AG04449 (cell line): ENCODE measurements at places on chromosomes 6 and 20.
A peak's percentile ranks its signal among the peaks of the same experiment; 100 is the strongest.

- no peak for DNase-seq
Observed at GRCh38 chr20:47139934-47140535, 216.5 kb downstream of the ZMYND8 start.

DNA sequence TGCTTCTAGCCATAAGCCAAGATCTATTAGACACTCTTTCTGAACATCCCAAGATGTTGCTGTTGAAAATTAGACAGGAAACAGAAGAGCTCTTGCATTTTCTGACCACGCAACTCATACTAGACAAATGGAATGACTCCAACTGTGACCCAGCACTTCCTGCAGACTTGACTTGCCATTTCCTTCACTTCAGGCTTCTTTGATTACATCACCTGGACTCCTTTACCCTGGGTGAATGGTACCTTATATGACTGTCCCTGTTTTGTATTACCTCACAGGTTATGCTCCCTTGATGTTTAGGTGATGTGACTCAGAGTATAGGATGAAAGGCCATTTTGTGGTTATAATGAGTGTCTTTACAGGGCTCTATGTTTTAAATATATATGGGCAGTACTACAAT is 236.1 kb downstream of the BMP2 start:
- DNase-seq: no peak

- DNase-seq: no peak
Observed at GRCh38 chr6:47321577-47321976, 11.9 kb upstream of the TNFRSF21 start.

- no peak for DNase-seq
Observed at GRCh38 chr6:85975957-85976356, 333.3 kb upstream of the SYNCRIP start.

- DNase-seq: no peak
Observed at GRCh38 chr6:24931296-24931695, 4.5 kb downstream of the RIPOR2 start.

- no peak for DNase-seq
Observed at GRCh38 chr20:1786486-1786885, 108.7 kb upstream of the SIRPA start.

- peak; percentile 85 for DNase-seq
Observed at GRCh38 chr6:53042112-53042511, 23.1 kb upstream of the FBXO9 start.

- no peak for DNase-seq
Observed at GRCh38 chr20:39291301-39291700, 329.2 kb downstream of the DHX35 start.

GRCh38 chr6:79599725-79600259 is 31.3 kb upstream of the SH3BGRL2 start:
- DNase-seq: no peak

- DNase-seq: no peak
Observed at GRCh38 chr6:143117108-143117507, 56.4 kb downstream of the AIG1 start.

DNA sequence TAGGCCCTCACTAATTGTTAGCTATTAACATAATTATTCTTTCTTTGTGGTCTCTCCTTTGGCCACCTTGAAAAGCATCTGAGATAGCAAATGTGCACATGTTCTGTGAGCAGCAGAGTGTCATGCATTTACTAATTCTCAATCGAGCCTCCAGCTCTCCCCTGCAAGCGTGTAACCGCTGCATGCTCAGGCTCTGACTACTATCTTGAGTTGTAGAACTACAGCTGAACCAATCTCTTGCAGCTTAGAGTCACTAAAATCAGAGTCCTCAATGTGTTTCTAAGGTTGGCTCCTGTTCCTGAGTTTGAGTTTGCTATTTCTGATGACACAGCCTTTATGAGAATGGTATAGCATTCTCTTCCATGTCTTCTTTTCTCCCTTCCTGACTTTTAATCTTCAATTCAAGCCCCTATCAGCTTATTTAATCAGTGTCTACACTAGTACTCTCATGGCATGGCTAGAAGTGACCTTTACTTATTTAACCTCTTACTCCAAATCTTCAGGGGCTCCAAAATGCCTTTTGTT is 65.5 kb downstream of the PPP1R3G start:
- DNase-seq: no peak

GRCh38 chr6:35154262-35154661 is 13.1 kb upstream of the TCP11 start:
- no peak for DNase-seq

GRCh38 chr6:88705601-88706000 is 257.8 kb downstream of the RNGTT start:
- no peak for DNase-seq

- no peak for DNase-seq
Observed at GRCh38 chr6:158843751-158844683, 24.8 kb upstream of the EZR start.

GRCh38 chr20:56631990-56632327 is 2.9 kb downstream of the TFAP2C start:
- no peak for DNase-seq

GRCh38 chr6:74447013-74447412 is 751.0 kb downstream of the CD109 start:
- no peak for DNase-seq

DNA sequence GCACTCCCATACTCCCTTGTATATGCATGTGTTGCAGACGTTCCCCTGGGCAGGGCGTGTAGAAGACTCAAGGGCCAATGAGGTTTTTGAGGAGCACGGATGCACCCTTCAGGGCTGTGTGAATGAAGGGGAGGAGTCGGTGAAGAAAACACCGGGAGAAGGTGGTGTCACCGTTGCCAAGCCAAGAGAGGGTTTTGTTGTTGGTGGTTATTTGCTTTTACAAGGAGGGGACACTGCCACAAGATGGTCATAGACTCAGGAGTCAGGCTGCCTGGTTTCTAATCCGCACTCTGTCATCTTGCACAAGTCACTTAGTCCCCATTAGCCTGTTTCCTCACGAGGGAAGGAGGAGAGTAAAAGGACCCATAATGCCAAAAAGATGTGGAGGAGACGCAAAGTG is 124.0 kb downstream of the PXDC1 start:
- no peak for DNase-seq

DNA sequence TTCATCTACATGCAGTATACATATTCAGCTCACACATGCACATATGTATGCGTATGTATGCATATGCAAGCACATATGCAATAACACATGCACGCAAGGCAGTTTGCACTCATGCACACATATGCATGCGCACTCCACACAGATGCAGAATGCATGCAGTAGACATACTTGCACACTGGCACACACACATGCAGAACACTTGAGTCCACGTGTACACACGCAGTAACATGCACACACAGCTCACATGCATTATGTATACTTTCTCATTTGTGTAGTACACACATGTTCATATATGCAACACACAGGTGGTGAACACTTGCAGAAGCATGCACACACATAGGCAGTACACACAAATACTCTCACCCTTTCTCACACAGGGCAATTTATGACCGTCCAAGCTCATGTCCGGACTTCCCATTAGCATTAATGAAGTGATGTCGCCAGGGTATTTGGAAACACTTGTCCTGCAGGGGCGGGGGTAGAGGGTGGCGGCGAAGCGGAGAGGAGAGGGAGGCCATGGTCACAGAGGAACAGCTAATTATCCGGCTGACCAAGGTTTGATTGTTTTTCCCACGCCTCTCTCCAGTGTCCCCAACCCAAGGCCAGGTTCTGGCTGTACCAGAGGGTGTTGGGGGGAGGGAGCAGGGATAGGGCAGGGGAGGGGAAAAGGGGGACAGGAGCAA is 91.3 kb downstream of the VEGFA start:
- no peak for DNase-seq

DNA sequence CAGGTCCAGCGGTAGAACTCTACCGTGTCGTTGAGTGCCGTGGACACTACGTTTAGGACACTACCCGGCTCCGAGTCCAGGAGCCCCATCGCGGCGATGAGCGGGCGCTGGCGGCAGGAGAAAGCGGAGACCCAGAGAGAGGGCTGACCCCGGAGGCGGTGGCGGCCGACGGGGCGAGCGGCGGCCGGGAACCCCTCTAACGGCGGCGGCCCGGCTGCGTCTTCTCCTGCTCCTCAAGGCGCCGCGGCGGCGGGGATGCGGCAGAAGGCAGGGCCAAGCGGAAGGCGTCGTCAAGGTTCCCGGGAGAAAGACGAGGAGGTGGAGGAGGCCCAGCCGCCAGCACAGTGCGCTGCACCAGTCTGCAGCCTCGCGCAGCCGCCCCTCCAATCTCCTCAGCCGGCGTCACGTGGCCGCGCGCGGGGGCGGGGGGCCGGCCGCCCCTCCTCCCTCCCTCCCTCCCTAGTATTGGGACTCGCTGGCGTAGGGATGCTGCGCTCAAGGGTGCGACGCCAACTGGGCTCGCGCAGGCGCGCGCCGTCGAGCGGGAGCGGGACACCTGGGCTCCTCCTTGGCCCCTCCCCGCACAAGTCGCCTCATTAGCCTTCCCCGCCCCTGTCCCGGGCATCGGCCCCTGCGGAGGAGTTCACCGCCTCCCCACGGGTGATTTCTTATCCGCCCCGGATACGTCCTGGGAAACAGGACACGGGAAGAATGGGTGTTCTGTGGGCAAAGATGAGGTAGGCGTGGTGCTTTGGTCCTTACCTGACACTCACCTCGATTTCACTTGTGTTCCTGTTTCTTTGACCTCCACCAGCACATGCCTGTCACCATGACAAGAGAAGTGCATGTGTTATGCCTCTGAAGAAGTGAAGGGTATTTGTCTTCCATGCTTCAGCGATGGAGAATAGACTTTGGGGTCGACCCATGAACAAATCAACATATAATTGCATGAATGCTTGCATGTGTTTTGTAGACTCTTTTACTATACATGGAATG is at the start of gene ELOVL4:
TSS of gene ELOVL4 (minus strand) at position 363 of the 996 bp plus-strand sequence. CDS start at position 89, 274 bp downstream.
- no peak for DNase-seq

- no peak for DNase-seq
Observed at GRCh38 chr20:63295846-63296245, 2.9 kb downstream of the COL20A1 start.

DNA sequence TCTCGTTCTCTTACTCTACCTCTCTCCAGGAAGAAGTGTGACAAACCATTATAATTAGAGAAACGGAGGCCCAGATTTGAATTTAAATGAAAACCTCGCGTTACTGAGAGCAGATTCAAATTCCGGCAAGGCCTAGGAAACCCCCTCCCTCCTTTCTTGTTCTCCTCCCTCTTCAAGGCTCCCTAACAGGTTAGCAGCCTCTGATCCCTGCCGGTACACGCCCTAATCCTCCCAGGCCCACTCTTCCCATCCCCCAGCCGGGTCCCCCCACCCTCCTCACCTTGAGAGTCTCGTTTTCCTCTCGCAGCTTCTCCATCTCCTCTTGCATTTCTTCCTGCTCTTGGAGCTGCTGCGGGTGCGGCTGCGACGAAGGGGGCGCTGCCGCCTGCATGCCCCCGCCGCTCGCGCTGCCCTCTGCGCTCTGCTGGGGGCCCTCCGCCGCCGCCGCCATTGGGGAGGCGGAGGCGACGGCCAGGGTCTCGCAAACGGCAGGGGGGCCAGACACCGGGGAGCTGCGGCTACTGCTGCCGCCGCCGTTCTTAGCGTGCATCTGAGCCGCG is 3.8 kb downstream of the MTCL3 start:
- no peak for DNase-seq

DNA sequence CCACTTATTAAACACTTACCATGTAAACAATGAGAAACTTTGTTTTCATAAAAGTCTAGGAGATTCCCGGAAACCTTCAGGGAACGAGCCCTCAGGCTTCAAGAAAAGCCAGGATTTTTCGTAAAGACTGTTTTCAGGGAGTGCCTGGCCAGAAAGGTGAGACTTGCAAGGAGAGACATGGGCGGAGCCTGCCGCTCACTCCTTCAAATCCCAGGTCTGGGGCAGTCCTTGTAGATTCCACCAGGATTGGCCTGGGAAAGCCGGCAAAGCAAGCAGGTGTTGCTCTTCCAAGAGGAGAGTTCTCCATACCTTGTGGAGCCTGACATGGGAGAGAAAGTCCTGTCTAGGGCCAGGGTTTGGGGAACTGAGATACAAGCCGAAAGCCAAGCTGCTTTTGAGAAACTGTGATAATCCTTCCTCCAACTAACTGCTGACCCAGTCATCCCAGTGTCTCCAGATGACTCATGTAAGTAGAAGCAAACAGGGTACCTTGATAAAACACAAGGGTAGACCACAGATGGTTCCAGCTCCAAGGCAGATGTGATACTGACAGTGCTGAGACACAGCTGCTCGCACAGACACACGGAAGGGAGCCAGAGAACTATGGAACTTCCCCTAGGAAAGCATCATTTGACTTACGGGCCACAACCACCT is 69.4 kb upstream of the NAA20 start:
- DNase-seq: no peak

- no peak for DNase-seq
Observed at GRCh38 chr6:11625302-11625701, 87.8 kb downstream of the TMEM170B start.

DNA sequence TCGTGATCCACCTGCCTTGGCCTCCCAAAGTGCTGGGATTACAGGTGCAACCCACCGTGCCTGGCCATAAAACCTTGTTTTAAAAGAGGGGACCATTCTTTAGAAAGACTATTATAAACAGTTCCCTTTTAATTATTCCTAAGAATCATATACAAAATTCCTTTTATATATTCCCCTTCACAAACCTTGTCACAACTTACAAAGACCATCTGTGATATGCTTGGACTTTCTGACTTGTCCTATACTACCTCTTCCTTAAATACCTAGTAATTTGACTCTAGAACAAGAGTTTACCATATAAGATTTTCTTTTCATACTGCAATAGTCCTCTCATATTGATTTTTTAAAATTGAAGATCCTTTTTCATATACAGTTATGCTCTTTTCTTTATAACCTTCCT is 135.8 kb upstream of the PRSS16 start:
- no peak for DNase-seq

- no peak for DNase-seq
Observed at GRCh38 chr20:51383891-51384510, 158.5 kb downstream of the NFATC2 start.

- DNase-seq: no peak
Observed at GRCh38 chr20:19269737-19270340, 57.4 kb downstream of the SLC24A3 start.

DNA sequence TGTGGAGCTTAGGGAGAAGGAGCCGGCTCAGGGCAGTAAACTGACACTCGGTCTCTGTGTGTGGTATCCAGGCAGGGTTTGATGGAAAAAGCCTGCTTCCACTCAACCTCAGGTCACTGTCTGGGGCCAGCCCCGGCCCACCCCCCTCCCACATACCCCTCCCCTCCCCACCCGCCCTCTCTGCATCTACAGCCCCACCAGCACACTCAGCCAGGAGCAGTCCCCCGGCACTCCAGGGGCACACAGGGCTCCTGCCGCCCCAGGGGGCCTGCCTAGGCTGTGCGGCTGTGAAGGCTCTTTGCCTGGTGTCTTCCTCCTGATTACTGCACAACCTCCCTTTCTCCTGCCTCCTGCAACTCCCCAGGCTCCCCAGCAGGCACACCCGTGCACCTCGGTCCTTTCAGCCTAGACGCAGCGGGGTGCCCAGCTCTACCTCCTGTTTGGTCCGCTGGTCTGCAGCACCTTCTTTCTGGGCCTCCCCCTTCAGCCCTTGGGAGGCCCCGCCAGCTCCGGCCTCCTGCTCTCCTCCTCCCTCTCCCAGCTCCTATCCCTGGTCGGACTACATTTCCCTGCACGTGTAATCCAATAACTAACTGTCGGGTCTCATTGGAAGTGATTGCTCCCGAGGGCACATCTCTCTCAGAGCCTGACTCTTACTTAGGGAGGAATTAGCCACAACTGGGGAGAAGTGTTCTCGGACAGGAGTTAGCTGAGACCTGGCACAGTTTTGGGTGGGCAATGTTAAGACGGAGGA is 1.3 kb upstream of the FOXF2 start:
- DNase-seq: no peak
